Cardiac septum (tissue), 1 donor: ENCODE measurements at places on chromosomes 1 and 21.
A peak's percentile ranks its signal among the peaks of the same experiment; 100 is the strongest.

GRCh38 chr1:209643285-209644020, 8.8 kb downstream of the LAMB3 start:
- DNase-seq, result peak; percentile 88

- DNase-seq, result no peak
These were observed 54.4 kb upstream of the CDC42BPA start for GRCh38 chr1:227372726-227373130.

GRCh38 chr1:1175221-1176062, 1.8 kb downstream of the TTLL10 start:
- peak; percentile 55 for DNase-seq

- DNase-seq, result peak; percentile 31
These were observed 30.7 kb upstream of the SLC19A1 start for GRCh38 chr21:45572783-45573451.

GRCh38 chr1:101463195-101463594, 226.4 kb downstream of the S1PR1 start:
- no peak for DNase-seq

- DNase-seq, result no peak
These were observed 27.8 kb downstream of the RIPK4 start for GRCh38 chr21:41739011-41739410.

- no peak for DNase-seq
These were observed 73.1 kb upstream of the USP24 start for GRCh38 chr1:55288245-55288644.

DNA sequence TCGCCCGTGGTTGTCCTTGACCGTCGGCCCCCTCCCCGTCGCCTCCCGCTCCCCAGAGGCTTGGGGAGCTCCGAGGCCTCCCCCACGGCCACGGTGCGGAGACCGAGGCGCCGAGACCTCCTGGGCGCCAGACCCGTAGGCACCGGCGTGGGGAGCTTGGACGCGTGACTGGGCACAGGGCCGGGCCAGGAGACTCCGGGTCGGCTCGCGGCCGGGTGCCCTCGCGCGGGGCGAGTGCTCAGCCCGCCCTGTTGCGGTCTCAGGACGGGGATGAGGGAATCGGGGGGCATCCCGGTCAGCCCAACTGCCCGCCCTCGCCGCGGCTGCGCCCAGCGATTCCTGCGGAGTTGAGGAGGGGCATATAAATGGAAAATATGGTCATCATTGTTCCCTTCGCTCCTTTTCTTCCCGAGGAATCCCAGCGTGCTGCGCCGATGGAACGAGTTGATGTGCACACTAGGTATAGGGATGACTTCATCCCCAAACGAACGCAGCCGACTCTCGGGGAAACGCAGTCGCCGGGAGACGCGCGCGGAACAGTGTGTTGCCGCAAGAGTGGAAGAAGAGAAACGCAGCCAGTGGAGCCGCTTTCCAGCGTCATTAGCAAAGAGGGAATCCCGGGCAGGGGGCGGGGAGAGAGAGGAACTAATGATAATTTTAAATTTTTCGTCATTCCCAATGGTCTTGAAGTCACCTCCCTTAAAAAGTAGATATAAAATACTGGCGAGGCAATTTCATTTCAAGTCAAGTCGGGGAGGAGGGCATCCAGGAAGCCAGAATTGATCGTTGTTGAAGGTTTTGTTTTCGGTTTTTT, 747 bp upstream of the ENAH start:
- DNase-seq, result peak; percentile 85

- DNase-seq, result no peak
These were observed 75.3 kb downstream of the CD247 start for GRCh38 chr1:167442854-167443565.

- no peak for DNase-seq
These were observed 38.5 kb upstream of the LDLRAP1 start for GRCh38 chr1:25504706-25505595.

DNA sequence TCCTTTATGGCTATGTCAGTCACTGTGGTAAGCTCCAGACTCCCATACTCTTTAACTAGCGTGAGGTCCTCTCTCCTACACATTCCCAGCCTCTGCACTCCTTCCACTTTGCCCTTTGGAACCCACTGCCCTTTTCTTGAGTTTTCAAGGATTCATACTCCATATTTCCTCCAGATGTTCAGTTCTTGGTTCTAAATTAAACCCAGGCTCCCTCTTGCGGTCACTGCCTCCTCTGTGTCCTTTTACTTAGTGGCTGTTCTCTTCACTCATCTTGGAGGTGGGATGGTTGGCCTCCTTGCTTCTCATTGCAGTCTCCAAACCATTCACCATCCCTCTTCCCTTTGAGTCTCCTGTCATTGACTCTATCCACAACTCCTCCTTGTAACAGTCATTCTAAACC, 208.1 kb downstream of the TGFB2 start:
- no peak for DNase-seq

GRCh38 chr21:38944903-38945302, 139.2 kb downstream of the ETS2 start:
- DNase-seq, result no peak

- DNase-seq, result no peak
These were observed 22.6 kb downstream of the SLC5A9 start for GRCh38 chr1:48245106-48245505.

- DNase-seq, result peak; percentile 65
These were observed 1.7 kb downstream of the RAB7B start for GRCh38 chr1:206001476-206001888.

GRCh38 chr21:42289926-42290325, 25.3 kb downstream of the TFF3 start:
- DNase-seq, result peak; percentile 79

GRCh38 chr1:245986404-245987218, 520.5 kb downstream of the SMYD3 start:
- DNase-seq, result no peak

GRCh38 chr1:12416101-12416500, 186.3 kb downstream of the VPS13D start:
- DNase-seq, result no peak

DNA sequence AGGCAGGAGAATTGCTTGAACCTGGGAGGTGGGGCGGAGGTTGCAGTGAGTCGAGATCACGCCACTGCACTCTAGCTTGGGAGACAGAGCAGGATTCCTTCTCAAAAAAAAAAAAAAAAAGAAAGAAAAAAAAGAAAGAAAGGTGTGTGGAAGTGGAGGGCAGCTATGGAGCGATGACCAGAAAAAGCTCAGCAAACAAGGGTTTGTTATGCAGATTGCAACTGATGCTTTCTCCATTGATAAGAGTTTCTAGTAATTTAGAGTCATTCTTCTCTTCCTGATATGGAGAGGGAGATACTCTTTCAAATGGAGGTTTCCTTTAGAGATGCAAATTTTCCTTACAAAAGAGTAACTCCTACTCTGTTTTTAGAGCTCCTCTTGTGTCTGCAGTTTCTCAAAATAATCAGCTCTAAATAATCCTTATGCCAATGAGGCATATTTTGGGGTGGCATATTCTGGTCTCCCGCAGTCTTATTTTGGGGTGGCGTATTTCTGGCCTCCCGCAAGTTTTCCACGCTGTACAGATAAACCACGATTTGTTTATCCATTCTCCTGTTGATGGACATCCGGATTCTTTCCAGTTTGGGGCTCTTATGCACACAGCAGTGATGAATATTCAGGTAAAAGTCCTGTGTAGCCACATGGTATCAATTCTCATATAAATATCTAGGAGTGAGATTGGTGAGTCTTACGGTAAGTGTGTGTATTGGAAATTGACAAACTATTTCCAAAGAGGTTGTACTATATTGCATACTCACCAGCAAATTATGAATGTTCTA, 30.7 kb upstream of the RCC2 start:
- no peak for DNase-seq

GRCh38 chr1:182054698-182055326, 6.7 kb downstream of the ZNF648 start:
- DNase-seq, result no peak

DNA sequence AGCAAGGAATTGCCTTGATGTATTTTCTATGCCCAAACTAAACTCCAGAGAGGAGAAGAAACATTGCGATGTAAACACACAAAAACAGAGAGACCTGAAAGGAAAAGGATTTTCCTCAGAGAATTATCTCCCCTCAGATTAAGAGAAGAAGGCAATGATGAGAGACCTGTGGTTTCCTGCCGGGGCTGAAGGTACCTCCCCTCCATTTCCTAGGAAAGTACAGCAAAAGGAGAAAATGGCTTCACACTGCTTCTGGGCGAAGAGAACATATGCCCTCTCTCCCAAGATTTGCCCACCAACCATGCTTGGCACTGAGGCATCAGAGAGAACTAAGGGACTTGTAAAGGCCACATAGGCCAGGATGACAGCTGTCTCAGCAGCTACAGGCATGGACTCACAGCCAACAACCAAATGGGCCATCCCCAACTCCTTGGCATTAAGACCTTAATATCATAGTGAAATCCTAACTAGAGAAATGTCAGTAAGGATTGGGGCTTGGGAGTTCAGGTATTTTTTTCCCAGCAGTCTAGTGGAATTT, 523.0 kb downstream of the PTPRC start:
- DNase-seq, result no peak

- no peak for DNase-seq
These were observed 14.4 kb upstream of the ZFYVE9 start for GRCh38 chr1:52127181-52128180.

DNA sequence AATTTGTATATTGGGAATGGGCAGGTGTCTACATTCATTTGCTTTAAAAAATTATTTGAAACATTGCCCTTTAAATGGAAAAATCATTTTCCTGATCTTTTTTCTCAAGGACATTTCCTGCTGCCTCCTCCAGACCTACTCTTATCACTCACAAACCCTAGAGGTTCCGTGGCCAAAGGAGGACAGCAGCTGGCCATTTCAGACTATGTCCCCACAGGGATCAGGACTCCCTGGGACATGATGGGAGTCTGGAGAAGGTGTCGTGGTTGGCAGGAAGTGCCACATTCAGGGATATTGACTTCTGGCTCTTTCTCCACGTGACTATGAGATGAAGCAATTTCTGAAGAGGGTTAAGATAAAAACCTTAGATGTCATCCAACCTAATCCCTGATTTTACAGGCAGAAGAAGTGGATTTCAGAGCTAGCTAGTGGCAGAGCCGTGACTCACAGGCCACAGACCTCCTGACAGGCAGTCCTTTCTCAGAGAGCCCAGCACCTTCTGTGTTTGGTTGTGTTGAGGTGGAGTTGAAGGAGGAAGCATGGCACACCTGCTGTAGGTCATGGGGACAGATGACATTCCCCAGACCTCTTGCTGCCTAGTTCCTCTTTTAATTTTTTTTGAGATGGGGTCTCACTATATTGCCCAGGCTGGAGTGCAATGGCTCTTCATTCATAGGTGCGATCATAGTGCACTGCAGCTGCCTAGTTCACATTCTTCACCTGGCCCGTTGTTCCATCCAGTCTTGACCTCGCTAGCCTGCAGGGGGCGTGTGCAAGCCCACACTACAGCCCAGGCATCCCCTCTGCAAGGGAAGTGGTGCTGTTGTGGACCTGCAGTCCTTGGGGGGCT, 25.5 kb upstream of the IL10 start:
- no peak for DNase-seq

DNA sequence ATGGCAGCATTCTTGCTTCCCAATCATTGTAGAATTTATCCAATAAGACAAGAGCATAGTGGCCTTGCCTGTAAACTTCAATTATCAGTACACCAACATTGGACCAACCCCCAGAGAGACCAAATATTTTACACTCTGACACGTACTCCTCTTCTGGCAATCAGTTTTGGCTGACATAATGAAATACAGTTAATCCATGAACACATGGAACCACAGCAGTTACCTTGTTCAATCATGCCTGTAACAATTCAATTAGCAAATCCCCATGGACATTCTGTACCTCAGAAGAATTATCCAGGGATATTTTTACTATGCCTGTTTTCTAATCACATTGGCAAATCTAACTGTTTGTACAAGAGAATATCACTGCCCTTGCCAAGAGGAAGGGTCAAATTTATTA, 2162.0 kb downstream of the MRPL39 start:
- no peak for DNase-seq

DNA sequence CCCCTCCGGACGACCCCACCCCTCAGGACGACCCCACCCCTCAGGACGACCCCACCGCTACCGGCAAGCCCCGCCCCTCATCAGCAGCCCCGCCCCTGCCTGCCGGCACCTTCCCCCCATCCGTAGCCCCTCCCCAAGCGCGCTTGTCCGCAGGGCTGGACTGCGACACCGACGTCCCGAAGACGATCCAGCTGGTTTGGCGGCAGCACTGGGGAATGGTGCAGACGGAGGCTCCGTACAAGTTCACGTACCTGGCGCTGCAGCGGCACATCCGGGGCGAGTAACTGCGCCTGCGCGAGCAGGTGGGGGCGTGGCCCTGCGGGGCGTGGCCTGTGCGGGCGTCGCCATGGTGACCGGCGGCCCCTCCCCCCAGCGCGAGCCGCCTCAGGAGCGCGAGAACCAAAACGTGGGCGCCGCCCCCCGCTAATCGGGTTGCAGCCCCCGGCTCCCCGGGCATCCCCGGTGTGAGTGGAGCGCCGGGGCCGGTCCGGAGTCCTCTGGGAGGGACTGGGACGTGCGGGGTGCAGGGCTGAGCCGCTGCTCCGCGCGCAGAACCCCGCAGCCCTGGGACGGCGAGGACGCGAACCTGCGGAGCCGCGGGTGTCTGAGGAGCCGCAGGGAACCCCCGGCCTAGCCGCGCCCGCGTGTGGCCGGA, 4.9 kb downstream of the RNF223 start:
- peak; percentile 84 for DNase-seq

GRCh38 chr21:39669976-39670661, 57.4 kb downstream of the B3GALT5 start:
- DNase-seq, result no peak

DNA sequence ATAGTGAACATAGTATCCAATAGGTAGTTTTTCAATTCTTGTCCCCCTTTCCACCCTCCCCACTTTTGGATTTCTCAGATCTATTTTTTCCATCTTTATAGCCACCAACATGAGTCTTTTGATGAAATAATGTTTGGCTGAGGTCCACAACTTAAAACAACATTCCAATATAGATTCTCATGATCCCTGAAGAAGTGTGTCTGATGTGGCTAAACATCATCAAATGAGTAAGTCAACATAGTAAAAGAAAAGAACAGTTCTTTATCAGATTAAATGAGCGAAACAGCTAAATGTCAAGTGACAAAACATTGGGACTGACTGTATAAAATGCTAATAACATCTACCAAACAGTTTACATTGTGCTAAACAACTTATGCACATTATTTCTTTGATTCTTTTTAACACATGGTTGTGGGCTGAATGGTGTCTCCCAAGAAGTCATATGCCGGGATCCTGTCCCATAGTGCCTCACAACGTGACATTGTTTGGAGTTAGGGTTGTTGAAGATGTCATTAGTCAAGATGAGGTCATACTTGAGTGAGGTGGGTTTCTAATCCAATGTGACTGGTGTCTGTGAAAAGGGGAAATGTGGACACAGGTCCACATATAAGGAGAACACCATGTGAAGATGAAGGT, 453.6 kb downstream of the LTN1 start:
- DNase-seq, result no peak

GRCh38 chr21:37758982-37759381, 157.3 kb downstream of the KCNJ6 start:
- peak; percentile 86 for DNase-seq

- DNase-seq, result no peak
These were observed 176.6 kb upstream of the ADAMTS5 start for GRCh38 chr21:27143476-27143875.

GRCh38 chr1:230909974-230910754, 41.8 kb upstream of the C1orf198 start:
- DNase-seq, result no peak

- no peak for DNase-seq
These were observed 194.5 kb downstream of the DSCAM start for GRCh38 chr21:40652436-40652835.

GRCh38 chr1:17119773-17120480, 676 bp upstream of the PADI2 start:
- peak; percentile 82 for DNase-seq

- no peak for DNase-seq
These were observed 15.3 kb downstream of the RPS6KC1 start for GRCh38 chr1:213066363-213066762.

GRCh38 chr1:241240069-241240468, 116.9 kb downstream of the RGS7 start:
- DNase-seq, result no peak
